ENCODE measurements at places on chromosomes 2 and 18. TPM values are rescaled to one million over a fixed set of nuclear protein-coding genes. Genes with fewer than 3 reads are reported as not detected.

DNA sequence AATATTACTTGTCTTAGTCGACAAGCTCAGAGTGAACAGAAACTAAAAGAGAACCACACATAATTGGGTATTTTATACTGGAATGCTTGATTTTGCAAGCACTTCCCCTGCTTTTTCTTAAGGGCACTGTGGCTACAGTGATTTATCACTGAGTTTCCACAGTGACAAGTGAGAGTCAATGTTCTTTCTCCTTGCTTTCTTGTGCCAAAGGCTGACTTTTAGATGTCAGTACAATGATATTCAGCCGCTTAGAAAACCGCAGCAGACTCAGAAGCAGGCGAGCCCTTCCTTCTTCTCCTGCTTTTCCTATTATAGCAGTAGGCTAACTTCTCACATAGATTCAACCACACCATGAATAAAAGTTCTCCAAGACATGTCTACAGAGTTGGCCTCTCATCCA lies 1603.6 kb upstream of the NXPH2 start:
- DNase-seq: no peak

DNA sequence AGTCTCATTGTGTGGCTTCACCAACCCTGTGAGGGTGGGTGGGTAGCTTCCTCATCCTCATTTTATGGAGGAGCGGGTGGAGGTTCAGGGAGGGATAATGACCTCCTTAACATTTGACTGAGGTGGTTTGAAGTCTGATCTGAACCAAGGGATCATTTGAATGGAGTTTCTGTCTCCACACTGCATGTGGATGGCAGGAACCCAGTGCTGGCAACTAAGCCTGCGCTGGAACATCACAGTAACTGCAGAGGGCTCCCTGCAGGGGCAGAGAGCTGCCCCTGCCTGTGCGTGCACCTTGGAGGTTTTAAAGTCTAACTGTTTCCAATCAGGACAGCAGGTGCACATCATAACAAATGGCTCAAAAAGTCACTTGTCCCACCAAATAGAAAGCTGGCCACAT lies 3.3 kb downstream of the AGAP1 start:
- no peak for DNase-seq

GRCh38 chr2:145016711-145017110 lies 496.8 kb upstream of the ZEB2 start:
- no peak for DNase-seq

The HOXD1 gene
- total RNA-seq: not detected

The DAPL1 gene
- total RNA-seq: not detected

DNA sequence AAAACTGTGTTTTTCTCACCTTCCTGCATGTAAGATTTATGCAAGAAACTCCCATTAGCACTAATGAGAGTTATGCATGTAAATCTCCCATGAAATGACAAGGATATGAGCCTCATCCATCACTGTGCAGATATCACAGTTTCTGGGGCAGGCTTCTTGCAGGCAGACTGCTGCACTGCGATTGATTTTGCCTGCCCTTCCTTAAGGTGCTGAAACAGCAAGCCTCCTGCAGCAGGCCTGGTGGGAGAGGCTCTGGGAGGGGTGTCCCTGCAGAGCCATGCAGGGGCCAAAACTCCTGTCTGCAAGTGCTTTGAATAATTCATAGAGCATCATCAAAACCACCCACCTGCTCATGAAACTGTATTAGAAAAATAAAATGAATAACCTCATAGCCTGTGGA lies 285.9 kb downstream of the MYT1L start:
- DNase-seq: no peak

The ARHGEF4 gene
- total RNA-seq: 5.3 TPM

The DSC2 gene
- total RNA-seq: 24.5 TPM

Measured in left ventricle myocardium inferior (tissue), 1 donor.